ENCODE measurements at places on chromosomes 11 and 22.
A peak's percentile ranks its signal among the peaks of the same experiment; 100 is the strongest.

DNA sequence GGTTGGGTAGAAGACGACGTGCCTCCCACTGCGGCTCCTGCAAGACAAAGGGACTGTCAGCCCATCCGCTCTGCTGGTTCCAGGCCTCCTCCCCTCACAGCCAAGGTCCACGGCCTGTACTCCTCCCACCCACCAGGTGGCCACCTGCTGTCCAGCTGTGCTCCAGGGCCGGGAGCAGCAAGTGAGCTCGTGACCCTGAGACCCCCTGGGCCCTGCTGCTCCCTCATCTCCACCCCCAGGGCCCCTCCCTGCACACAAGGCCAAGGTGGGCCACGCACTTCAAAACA is 27.4 kb downstream of the TSPAN4 start:
- DNase-seq, result no peak

DNA sequence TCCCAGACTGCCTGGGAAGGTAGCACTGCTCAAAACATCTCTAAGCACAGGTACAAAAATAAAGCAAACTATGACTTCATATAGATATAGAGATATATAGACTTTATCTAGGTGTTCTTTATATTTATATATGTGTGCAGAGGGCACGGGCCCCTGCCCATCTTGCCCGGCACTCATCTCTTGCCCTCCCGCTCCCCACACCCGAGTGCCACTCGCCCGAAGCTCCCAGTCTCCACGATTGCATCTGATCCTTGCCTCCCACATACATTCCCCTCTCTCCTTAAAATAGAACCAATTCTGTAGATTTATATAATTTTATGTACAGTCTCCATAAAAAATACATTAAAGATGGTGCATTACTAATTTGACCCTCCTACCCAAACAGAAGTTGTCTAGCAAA is 55.5 kb downstream of the IGSF9B start:
- no peak for DNase-seq

- no peak for DNase-seq
Observed at GRCh38 chr11:110125632-110126031, 32.4 kb downstream of the ZC3H12C start.

GRCh38 chr11:129365816-129366215 is 9.8 kb upstream of the BARX2 start:
- DNase-seq, result no peak

- DNase-seq, result peak; percentile 8
Observed at GRCh38 chr11:1308743-1309497, 512 bp downstream of the TOLLIP start.

- DNase-seq, result no peak
Observed at GRCh38 chr11:121524233-121524631, 71.5 kb upstream of the SORL1-AS1 start.

DNA sequence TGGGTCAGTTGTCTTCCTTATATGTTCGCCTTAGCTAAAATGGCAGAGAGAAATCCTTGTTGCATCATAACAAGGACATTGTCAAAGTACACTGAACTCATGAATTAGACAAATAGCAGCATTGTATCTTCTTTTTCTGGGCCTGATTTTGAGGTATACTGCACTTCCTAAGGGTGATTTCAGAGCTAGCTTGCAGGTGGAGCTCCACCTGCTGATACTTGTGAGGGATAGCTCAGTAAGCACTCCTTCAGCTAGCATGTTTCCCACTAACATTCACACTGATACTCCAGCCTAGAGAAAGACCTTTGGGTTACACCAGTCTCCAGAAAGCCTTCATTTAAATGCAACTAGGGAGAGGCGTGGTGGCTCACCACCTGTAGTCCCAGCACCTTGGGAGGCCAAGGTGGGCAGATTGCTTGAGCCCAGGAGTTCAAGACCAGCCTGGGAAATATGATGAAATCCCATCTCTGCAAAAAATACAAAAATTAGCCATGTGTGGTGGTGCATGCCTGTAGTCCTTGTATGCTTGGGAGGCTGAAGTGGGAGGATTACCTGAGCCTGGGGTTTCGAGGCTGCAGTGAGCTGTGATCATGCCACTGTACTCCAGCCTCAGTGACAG is 29.8 kb downstream of the JAM3 start:
- DNase-seq, result no peak

- DNase-seq, result no peak
Observed at GRCh38 chr11:102375720-102376399, 28.8 kb downstream of the BIRC2 start.

GRCh38 chr11:1952806-1953482 is 5.8 kb downstream of the MRPL23 start:
- no peak for DNase-seq

DNA sequence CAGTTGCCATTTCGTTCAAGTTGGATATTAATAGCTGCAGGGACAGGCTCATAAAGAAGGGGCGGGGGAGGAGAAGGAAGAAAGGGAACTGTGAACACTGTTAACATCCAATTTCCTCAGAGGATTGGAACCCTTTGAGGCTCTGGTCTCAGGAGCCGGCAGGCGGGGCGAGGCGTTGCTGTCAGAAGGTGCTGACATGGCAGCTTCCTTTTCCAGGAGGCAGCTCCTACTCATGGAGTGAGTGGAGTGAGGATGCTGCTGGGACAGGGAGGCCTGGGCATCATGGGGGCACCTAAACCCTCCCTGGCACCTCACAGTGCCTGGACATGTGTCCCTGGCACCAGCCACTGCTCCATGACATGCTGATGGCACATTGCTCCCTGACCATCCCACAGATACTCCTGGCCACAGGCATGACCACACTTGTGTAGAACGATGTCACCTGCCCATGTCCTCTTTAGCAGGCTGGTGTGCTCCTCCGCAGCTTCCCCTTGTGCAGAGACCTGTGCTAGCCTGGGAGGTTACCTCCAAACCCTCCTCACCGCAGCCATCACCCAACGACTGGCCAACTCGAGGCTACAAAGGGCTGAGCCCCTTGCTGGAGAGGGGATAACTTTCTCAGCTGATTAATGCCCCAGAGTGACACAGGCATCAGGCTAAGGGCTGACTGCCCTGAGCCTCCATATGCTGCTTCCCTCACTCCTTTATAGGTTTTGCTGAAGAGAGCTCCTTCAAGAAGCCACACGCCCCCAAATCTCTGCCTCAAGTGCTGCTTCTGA is 79.6 kb upstream of the NECTIN1 start:
- DNase-seq, result no peak

DNA sequence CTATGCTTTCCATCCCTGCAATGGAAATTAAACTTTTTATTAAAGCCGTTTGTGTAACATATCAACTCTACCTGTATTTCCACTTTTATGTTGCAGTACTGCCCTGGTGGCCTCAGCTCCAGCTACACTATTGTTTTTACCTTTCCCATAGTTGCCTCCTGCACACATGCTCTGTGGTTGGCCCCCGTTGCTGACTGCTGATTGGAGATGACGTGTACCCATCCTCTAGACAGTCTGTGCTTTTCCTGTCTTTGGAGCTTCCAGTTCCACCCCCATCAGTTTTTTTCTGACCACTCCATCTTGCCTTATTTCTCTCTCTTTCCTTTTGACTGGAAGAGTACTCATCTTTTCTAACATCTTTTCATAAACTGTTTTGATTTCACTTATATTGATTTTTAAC is 123.8 kb downstream of the TEAD1 start:
- no peak for DNase-seq

- DNase-seq, result peak; percentile 12
Observed at GRCh38 chr22:42964994-42965699, 49.8 kb downstream of the PACSIN2 start.

- no peak for DNase-seq
Observed at GRCh38 chr11:126469311-126469710, 113.8 kb downstream of the ST3GAL4 start.

DNA sequence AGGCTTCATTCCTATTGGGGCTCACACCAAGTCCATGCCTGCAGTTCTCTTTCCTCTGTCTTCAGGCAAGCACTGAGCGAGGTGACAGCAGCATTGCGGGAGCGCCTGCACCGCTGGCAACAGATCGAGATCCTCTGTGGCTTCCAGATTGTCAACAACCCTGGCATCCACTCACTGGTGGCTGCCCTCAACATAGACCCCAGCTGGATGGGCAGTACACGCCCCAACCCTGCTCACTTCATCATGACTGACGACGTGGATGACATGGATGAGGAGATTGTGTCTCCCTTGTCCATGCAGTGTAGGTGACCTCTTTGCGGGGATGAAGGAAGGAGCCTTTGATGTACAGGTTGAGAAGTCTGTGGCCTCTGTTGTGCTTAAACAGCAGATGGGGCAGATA is 11.4 kb upstream of the RRM1 start:
- no peak for DNase-seq

- no peak for DNase-seq
Observed at GRCh38 chr11:20000351-20001134, 159.7 kb downstream of the DBX1 start.

DNA sequence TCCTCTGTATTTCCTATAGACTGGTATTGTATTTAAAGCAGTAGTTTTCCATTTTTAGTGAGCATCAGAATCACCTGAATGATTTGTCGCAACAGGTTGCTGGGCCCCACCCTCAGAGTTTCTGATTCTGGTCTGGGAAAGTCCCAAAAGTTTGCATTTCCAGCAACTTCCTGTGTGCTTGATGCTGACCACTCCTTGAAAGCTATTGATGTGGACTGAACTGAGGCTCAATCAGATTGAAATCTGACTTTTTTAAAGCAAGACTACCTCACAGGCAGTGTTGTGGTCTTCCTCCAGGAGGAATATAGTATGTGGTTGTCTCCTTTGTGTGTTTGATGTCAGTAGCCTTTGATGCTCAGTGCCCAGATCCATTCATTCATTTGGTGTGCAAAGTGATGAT is 17.2 kb upstream of the MPZL2 start:
- DNase-seq, result no peak

DNA sequence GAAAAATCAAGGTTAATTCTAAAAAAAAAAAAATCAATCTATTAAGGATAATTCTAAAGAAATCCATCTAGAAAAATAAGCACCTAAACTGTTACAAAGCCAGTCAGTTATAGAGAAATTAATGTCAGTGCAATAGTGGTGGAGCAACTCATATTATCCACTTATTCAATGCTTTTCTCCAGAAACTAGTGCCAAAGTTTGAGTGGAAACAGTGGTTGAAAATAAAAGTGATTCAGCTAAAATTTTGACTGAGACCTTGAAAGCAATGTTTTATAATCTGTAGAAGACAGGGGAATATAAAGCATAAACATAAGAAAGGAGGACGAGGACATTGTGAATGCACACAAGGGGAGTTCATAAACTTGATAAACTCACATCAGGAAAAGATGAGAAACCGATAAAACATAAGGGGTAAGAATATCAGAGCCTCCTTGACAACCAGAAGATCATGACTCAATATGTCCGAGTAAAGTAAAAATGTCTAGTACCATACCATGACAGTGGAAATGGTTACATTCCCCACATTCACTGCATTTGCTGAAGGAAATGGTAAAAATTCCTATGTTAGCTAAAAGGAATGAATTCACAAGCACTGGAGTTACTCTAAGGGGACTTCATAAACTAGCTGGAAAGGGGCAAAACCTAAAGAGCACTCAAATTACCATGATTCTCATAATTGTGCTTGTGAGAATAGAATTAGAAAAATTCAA is 58.7 kb upstream of the SLC5A12 start:
- DNase-seq, result no peak

DNA sequence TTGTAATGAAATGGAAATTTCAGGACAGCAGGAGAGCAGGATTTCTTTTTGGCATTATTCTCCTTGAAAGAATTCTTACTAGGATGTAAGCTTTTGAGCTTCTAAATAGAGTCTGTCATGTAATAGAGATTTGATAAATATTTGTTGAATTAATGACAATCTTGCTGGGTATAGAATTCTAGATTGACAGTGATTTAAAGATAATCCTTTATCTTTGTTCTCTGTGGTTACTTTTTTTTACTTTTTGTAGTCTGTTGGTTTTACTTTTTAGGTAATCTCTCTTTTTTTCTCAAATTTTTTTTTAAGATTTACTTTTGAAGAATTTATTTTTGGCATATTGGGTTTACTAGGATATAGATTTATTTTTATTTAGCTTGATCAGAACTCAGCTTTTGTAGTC is 54.8 kb downstream of the TMEM135 start:
- DNase-seq, result no peak

- no peak for DNase-seq
Observed at GRCh38 chr11:106959800-106960199, 58.5 kb downstream of the GUCY1A2 start.

GRCh38 chr11:27611947-27612455 is 88.3 kb downstream of the BDNF start:
- DNase-seq, result no peak

- no peak for DNase-seq
Observed at GRCh38 chr11:19751055-19751454, 38.4 kb downstream of the NAV2 start.

- peak; percentile 51 for DNase-seq
Observed at GRCh38 chr11:96341211-96342013, 1.6 kb downstream of the MAML2 start.

- no peak for DNase-seq
Observed at GRCh38 chr11:16897470-16898061, 116.6 kb downstream of the PLEKHA7 start.

- no peak for DNase-seq
Observed at GRCh38 chr11:47912843-47913437, 64.8 kb upstream of the NUP160 start.

GRCh38 chr11:74208507-74208906 is 37.4 kb downstream of the PPME1 start:
- DNase-seq, result no peak

- no peak for DNase-seq
Observed at GRCh38 chr11:8047382-8047781, 33.6 kb upstream of the TUB start.

DNA sequence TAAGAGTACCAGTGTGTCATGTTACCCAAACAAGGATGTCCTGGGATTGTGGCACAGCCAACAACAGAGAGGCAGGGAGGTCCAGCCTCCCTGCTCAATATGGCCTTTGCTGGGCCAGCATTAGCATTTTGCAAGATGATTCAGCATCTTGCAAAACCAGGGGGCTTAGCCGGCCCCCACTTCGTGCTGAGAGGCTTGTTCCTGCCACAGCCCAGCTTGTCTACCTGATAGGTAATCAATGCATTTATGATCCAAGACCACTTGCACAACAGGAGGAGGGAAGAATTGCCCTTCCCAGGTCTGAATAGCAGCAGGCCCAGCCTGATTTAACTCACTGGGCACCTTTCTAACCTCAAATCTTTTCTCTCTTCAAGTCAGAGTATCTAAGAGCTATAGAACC is 189.0 kb upstream of the SYT13 start:
- no peak for DNase-seq

DNA sequence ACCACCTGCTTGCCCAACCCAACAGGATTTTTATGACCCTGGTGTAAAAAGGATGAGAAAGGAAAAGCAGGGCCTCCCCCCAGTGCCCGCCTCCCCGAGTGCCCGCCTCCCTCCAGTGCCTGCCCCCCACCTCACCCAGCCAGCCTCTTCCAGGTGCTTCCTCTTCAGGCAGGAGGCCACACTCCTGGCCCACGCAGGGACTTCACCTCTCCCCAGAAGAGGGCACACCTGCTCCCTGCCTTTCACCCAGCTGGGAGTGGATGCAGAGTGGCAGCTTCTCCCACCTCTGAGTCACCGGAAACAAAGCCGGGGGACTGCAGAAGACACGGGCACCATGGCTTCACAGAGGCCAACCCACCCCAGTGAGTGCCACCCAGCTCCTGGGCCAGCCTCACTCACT is 16.1 kb downstream of the CPT1A start:
- DNase-seq, result no peak

All from germinal center (tissue), 1 donor.